NCI-H2081 (cell line): ENCODE measurements at places on chromosomes 6 and 20.

DNA sequence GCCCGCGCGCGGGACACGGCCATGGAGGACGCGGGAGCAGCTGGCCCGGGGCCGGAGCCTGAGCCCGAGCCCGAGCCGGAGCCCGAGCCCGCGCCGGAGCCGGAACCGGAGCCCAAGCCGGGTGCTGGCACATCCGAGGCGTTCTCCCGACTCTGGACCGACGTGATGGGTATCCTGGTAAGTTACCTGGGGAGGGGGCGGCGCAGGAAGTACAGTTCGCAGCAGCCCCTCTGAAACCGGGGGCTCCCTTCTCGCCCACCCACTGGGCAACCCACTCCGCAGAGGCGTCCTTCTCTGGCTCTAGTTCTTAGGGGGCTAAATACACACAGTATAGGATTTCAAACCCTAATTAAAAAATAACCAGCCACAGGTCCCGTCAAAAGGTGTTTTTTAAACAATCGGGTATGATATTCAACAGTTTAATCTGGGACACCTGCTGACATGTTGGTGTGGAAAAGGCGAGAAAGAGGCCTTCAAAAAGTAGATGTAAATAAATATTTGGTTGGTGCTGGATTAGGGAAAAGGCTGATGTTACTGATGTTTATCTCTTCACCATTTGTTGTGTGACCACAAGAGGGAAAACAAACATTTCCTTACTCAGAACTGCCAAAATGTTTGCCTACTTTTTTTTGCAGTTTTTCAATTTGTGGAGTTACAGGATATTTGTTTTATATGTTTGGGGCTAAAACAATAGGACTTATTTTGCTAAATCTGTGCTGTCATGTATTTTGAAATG is 577 bp downstream of the SASH1 start:
- no peak for DNase-seq

DNA sequence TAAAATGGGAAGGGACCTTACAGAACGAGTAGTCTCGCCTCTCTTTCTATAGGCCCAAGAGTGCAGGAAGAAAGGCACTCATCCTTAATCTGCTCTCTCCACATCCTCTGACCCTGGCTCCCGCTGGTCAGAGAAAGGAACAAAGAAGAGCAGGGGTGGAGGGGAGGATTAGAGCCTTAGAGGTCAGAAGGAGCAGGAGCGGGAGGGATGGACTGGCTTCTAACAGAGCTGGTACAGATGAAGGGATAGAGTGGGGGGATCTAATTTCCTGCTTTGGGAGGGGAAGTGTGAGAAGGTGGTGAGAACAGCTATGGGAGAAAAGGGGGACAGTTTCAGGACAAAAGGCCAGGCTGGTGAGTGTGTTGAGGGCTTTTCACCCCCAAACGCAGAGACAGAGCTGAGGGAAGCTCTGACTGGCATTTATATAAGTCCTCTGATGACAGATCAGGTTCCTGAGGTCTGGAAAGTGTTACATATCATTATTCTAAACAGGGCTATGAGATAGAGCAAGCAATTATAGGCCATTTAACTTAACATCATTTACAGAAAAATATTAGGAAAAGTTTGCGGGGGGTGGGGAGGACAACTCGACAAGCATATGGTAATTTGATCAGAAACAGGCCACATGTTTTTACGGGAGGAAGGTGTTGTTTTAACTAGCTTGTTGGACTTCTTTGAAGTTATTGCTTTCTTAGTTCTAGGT is 111.1 kb downstream of the FOXC1 start:
- no peak for DNase-seq

DNA sequence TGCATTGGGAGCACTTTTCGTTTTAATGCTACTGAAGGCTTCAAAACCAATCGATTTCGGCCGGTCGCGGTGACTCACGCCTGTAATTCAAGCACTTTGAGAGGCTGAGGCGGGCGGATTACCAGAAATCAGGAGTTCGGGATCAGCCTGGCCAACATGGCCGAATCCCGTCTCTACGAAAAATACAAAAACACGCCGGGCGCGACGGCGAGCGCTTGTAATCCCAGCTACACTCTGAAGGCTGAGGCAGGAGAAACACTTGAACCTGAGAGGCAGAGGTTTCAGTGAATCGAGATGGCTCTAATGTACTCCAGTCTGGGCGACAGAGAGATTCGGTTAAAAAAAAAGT is 58.4 kb downstream of the TRIM38 start:
- peak; percentile 76 for DNase-seq

- no peak for DNase-seq
These were observed 35.0 kb upstream of the ZFAND3 start for GRCh38 chr6:37784585-37784967.

- no peak for DNase-seq
These were observed 157.6 kb downstream of the SOBP start for GRCh38 chr6:107647439-107647948.

GRCh38 chr20:23884771-23885162 is 5.2 kb upstream of the CST5 start:
- DNase-seq: no peak

DNA sequence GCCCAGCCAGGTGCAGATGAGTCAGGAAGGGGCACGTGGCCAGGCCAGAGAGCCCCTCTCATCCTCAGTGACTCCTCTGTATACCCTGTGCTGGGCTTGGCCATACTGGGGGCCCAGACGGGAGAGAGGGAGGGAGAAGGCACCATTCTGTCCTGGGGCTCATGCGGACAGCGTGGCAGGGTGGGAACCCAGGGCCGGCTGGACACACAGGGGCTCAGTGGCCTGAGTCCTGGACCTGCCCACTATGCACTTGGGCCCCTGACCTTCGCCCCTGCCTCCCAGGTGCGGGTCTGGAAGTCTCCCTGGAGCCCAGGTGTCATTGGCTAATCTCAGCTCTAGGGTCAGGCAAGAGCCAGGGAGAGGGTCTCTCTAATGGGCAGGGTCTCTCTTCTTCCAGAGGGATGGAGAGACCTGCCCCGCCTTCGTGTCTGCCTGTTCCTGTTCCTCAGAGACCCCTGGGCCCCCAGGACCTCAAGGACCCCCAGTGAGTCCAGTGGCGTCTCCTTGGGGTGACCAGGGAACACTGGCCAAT is 27.7 kb downstream of the COL20A1 start:
- DNase-seq: no peak

DNA sequence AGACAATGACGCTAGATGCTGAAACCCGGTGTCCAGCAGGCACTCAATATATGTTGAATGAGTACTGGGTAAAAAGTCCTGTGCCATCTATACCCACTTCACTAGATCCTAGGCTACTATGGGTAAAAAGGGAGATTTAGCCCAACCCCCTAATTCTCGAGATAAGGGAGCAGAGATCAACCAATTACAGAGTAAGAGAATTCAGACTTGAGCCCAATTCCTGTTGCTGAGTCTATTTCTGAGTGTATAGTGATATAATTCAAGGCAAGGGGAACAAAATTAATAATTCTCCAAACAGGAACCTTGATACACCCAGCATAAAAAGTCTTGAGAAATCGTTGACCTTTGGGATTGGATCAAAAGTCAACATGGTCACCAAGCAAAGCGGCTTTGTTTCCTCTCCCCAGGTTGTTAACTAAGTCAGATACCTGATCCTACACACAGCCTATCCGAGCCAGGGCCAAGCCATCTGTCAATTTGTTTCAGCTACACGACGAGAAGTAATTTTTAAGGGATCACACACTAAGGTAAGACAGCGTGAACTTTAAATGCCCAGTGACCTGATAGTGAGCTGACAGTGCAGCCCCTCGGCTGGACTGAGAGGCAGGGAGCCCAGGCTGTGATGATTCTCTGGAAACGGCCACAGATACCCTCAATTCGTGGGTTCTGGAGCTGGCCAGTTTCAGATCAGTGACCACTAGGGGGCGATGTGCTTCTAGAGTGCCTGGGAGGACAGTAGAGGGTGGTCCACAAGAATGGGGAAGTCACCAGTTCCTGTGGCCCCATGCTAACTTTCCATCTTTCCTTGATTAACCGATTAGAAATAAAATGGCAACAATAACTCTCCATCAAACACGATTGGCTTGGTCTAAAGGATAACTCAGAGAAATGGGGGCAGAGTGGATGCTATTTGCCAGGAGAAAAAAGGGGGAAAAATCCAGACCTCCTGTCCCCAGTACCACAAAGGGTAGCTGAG is 46.2 kb downstream of the SLC22A23 start:
- DNase-seq: peak; percentile 40

DNA sequence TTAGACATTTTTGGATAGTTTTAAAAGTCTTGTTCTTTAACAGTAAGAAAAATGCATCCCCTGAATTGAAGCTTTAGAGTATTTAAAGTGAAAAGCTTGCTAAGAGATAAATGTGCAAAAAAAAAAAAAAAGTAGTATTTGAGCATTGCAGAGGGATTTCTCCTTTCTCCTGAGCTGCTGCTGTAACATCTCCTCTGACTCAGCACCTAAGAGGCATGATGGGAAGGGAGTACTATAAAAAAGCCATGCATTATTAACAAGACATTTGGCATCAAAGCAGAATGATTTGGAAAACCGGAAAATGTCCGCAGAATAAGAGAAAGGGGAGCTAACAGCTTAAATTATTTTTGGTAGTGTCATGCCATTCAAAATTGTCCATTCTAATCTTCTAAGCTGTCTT is 27.9 kb downstream of the B4GALT5 start:
- no peak for DNase-seq

- DNase-seq: no peak
These were observed 46.1 kb downstream of the POU3F2 start for GRCh38 chr6:98880486-98880885.

DNA sequence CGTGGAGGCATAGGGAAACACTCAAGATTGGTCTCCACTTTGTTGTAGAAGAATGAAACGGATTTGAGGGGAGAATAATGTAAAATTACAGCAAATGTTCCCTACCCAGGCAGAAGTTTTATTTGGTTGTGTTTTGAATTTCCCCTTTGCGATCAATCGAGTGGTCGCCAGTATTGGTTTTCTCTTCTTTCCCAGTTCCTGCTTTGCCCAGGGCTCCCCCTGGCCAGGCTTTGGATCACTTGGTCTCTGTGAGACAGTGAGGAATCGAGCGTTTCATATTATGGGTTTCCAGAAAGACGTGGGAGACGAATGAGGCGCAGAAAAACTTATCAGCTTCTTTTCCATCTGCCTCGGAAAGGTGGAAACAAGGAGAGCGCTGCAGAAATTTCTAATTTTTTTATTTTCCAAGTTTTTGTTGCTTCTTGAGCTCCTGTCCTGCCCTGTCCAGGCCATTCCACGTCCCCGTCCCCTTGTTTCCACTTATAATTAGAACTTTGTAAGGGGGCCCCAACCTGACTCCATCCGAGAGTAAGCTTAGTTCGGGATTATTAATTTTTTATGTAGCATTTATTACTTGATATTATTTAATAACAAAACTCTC is 7.5 kb upstream of the TBX18 start:
- no peak for DNase-seq

- no peak for DNase-seq
These were observed 104.7 kb upstream of the SGK1 start for GRCh38 chr6:134422426-134423231.

- no peak for DNase-seq
These were observed 147.9 kb downstream of the CDC5L start for GRCh38 chr6:44535446-44535845.

DNA sequence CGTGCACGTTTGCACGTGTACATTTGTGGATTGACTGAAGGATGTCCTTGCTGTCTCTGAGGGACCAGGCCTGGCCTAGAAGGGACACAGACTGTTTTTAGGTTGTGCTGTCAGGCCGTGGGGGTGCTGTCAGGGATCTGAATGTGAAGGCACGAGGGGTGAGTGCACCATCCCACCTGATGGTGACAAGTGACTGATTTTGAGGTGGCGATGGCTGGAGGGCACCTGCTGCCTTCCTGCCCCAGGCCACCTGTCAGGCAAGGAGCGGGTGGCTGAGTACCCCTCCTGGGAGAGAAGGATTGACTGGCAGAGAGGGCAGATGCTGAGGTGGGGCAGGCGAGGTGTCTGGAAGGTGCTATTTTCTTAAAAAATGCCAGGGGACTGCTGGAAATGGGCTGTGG is 1.2 kb downstream of the RAB44 start:
- DNase-seq: no peak

GRCh38 chr20:37295001-37295400 is 5.5 kb downstream of the MANBAL start:
- no peak for DNase-seq

GRCh38 chr6:47034926-47035325 is 7.2 kb downstream of the ADGRF1 start:
- DNase-seq: peak; percentile 43

GRCh38 chr6:150118627-150119026 is 24.2 kb upstream of the PPP1R14C start:
- DNase-seq: peak; percentile 26

DNA sequence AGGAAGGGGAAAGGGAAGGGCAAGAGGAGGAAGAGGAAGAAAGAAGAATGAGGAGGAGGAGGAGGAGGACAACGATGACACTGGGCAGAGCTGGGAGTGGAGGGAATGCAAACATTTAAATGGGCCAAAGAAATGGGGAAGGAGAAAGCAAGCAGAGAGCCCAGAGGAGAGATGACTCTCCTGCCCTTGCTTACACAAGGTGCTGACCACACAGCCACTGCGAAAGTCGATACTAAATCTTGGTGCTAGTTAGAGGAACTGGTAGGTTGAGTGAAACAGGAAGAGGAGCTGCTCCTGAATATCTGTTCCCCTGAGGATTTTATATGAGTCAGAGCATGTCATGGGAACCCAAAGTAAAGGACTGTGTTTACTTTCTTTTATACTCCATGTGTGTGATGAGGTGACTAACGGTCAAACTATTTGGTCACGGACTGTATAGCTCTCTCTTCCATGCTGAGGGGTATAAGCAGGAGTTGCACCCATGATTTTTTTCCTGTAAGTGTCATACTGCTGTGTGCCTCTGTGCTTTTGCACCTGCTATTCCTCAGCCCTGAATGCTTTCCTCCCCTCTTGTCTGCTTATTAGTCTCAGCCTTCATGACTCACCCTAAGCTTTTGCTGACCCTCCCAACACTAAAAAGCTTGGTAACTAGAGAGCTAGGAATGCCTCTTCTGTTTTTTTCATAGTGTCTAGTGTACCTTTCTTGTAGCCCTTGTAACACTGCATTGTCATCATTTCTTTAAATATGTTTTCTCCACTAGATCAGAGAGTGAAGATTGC is 9.5 kb upstream of the PAQR8 start:
- DNase-seq: peak; percentile 63

DNA sequence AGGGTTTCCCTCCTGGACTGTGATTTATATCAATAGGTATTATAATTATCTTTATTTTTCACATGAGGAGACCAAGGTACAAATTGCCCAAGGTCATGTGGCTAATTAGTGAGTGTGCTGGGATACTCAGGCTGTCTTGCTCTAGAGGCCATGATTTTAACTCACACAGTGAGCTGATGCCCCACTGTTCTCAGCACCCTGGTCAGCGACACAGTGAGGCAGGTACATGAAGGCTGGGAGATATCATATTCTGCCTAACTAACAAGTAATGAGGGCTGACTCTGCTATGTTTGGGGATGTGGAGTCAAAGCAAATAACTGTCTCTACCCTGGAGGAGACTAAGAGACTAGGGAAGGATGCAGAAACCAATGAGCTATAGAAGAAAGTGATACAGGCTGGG is 501.1 kb downstream of the PTPRT start:
- DNase-seq: no peak
